Adrenal gland (tissue), 19 donors: ENCODE measurements at places on chromosomes 16 and 17.

DNA sequence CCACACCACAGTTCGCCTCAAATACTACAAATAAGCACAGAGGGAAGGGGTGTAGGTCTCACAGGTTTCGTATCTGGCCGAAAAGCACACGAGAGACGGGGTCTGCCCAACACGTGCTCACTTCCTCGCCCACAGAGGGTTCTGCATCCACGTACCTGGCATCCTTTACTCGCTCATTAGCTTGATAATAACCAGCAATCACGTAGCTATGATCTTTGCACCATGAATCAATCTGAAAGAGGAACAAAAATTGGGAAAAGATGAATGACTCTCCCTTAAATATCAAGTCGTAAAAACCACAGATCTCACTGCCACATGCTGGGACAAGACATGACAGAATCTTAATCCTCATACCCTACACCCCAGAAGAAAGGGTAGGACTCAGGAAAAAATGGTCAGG, 10.5 kb downstream of the EMC8 start:
- no peak for DNase-seq

GRCh38 chr16:83609178-83609577, 198.6 kb upstream of the HSBP1 start:
- DNase-seq: no peak

GRCh38 chr17:80453126-80453997, 23.0 kb downstream of the NPTX1 start:
- peak; percentile 53 for DNase-seq

DNA sequence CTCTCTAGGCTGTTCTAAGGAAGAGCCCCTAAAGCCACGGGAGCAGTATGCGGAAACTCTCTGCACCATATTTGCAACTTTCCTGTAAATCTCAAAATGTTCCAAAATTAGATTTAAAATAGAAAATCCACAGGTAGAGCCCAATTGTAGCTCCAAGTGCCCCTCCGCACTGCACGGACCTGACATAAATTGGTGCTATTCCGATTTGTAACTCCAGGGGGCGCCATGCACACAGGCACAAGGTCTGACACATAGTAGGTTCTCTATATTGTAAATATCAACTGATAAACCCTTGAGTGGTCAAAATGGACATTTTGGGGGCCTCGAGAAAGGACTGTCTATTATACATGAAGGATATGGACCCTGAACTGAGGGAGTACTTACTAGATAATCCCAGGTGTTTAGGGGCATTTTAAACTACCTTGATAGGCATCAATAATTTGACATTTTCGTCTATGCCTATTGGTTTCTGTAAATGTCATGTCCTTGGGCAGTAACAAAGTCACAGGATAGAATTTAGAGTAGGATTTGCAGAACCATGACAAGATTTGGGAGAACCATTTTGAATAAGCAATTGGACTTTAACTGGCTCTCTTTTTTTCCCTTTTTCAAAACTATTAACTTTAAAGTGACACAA, 36.6 kb upstream of the TMEM132E start:
- no peak for DNase-seq

- DNase-seq: no peak
Measured at GRCh38 chr17:33433581-33433980, 140.5 kb upstream of the ASIC2 start.
